ENCODE measurements at places on chromosomes 7 and 10.

DNA sequence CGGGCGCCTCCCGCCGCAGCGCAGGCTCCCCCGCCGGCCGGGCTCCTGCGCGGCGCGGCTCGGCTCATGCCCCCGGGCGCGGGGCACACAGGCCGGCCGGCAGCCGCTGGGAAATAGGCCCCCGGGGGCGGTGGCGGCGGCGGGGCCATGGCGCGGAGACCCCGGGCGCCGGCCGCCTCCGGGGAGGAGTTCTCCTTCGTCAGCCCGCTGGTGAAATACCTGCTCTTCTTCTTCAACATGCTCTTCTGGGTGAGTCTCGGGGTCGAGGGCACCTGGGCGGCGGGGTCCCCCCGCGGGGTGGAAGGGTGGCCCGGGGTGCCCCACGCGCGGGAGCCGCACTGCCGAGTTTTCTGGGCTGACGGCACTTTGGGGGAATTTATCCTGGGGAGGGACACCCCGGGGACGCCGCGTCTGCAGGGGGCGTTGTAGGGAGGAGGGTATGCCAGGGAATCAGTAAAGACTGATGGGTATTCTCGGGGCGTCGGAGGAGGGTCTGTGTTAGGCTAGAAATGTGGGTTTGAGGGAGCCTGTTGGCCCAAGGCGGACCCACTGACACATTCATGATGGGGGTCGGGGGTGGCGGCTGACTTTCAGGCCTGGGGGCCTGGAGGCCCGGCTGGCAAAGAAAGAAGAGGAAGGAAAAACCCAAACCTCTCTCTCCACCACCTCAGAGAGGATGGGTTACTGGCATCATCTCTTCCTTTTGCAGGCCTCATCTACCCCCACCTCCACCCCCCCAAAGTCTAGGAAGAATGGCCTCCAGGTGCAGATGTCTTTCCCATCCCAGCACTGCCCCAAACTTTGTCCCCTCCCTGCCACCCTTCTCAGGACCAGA is 544 bp downstream of the TSPAN33 start:
- no peak for DNase-seq

DNA sequence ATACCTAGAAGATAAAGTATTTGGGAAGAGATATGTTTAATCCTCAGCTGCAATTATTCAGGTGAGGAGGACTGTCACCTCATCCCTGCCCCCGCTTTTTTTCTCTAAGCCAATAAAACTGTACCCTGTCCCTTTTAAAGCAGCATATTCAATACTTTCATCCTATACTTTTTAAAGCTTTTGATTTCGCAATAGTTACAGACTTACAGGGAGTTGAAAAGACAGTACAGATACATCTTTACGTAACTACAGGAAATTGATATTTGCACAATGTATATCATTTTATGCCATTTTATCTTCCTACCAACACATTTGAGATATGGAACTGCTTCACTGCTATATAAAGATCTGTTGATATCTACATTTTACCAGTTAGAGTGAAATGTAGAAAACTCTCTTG is 47.6 kb downstream of the STK17A start:
- no peak for DNase-seq

DNA sequence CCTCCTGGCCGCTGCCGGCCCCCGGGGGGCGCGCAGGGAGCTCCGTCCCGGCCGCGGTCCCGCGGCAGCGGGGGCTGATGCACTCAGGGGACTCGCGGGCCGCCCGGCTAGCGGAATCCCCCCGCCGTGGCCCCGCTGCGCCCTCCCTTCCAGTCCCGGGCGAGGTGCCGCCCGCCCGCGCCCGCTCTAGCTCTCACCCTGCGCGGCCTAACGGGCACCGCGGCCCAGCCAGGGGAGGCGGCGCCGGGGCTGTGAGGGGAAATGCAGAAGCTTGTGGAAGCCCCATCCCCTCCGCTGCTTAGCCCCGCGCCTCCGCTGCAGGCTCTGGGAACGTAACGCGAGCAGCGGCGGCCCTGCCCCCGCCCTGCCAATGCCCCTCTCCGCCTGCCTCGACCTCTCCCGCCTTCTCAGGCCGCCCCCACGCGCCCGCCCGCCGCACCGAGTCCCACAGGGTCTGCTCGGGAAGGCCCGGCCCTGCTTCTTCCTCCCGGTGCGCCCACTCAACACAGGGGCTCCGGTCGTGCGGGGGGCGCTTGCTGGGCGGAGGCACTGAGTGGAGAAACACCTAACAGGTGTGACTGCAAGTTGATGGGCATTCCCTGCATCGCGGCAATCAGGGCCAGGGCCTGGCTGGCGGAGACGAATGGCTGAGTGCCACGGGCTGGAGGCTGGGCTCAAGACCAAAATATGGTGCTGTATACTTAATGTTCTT is 384 bp upstream of the TMEM229A start:
- DNase-seq, result peak; percentile 86

DNA sequence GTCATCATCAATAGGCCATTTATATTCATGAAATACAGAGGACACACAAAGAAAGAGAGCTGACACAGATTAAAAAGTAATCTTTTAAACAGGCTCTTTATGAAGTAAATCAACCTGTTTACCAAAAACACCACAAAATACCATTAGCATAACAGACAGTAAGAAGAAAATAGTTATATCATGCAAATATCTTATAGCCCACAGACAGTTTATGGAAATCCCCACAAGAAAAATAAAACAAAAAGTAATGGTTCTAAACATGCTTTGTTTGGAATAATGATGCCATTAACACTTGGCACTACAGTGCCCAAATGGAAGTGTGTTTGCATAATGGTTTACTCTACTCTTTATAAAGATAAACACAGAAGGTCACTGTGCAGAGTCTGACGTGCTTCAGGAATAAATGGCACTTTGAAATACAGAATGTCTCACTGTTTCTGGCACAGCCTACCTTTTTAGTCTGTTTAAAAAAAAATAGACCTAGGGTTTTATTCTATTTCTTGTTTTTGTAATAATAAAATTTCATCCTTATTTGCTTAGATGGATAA is 30.1 kb downstream of the SEMA3D start:
- no peak for DNase-seq

GRCh38 chr10:97782455-97783228 is 10.8 kb upstream of the SFRP5 start:
- DNase-seq, result no peak

GRCh38 chr10:121102706-121103105 is 251.5 kb downstream of the WDR11 start:
- no peak for DNase-seq

DNA sequence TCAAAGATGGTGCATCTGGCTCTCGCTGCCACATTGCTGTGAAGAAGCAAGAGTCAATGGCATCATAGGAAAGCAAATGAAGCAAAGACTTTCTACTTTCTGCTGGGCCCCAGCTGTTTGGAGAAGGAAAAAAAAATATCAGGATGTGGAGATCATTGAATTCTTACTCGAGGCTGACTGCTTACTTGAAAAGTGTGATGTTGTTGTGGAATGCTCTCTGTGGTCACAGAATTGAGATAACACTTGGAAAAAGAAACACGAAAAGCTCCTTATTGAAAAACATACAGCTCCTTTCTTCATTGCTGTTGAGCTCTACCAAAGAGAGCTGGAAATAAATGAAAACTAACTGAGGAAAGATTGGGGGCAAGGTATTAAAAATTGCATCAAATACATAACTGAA is 157.4 kb upstream of the TBX20 start:
- no peak for DNase-seq

DNA sequence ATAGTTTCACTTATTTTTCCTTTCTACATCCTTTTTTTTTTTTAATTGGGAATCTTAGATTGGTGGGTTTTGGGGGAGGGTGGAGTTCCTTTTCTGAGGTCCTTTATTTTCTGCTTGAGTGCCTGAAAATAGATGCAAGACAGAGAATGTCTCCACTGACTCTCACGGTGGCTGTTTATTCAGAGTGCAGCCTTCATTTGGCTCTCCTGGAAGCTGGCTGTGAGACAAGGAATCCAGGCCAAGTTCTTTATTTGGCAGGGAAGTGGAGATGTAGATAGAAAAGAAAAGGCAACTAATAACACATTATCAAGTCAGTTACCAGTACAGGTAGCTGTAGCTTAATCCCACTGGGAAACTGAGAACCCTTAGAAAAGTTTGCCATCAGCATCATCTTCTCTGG is 118.6 kb downstream of the CNTNAP2 start:
- peak; percentile 1 for DNase-seq

GRCh38 chr10:67045404-67045803 is 119.6 kb downstream of the LRRTM3 start:
- DNase-seq, result no peak

GRCh38 chr10:22343731-22344130 is 1.6 kb upstream of the SPAG6 start:
- DNase-seq, result no peak

GRCh38 chr7:1883834-1884582 is 213.9 kb downstream of the ELFN1 start:
- DNase-seq, result no peak

GRCh38 chr10:111347386-111348013 is 270.7 kb downstream of the ADRA2A start:
- DNase-seq, result no peak

DNA sequence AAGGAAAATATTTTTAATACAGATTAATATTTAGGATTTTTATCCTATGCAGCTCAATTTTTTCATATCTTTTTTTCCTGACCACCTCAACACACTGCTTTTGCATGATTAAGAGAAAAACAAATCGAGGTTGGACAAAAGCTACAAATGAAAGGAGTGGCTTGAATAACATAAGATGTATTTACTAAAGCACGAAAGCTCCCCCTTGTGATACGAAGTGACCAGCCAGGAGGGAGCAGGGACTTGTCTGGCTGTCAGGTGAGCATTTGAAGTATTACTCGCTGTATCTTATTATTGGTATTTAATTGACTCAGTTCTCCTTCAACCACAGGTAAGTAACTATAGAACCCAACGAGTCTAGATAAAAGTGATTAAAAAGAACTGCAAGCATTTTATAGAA is 265.2 kb upstream of the PHF14 start:
- no peak for DNase-seq

GRCh38 chr7:77910124-77910523 is 111.6 kb downstream of the PHTF2 start:
- no peak for DNase-seq

DNA sequence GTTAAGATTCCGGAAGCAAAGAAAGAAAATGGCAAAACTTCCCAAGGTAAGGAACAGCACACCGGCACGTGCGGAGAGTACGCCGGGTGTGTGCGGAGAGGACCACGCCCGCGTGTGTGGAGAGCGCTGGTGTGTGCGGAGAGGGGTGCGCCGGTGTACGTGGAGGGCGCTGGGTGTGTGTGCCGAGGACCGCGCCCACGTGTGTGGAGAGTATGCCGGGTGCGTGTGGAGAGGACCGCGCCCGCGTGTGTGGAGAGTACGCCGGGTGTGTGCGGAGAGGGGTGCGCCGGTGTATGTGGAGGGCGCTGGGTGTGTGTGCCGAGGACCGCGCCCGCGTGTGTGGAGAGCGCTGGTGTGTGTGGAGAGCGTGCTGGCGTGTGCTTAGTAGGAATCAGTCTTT is 48.6 kb upstream of the DPYSL4 start:
- DNase-seq, result no peak

- no peak for DNase-seq
These were observed 76.9 kb downstream of the INSIG1 start for GRCh38 chr7:155374276-155375252.

GRCh38 chr7:80916770-80917741 is 1.8 kb downstream of the SEMA3C start:
- no peak for DNase-seq

GRCh38 chr10:89664203-89664602 is 19.2 kb upstream of the PANK1 start:
- DNase-seq, result no peak

- no peak for DNase-seq
These were observed 157.9 kb upstream of the GRB10 start for GRCh38 chr7:50940621-50941020.

GRCh38 chr7:37354656-37355131 is 94.0 kb downstream of the ELMO1 start:
- no peak for DNase-seq

GRCh38 chr7:131002600-131002999 is 268.6 kb upstream of the KLF14 start:
- no peak for DNase-seq

GRCh38 chr7:158458096-158458495 is 129.5 kb downstream of the PTPRN2 start:
- DNase-seq, result no peak

DNA sequence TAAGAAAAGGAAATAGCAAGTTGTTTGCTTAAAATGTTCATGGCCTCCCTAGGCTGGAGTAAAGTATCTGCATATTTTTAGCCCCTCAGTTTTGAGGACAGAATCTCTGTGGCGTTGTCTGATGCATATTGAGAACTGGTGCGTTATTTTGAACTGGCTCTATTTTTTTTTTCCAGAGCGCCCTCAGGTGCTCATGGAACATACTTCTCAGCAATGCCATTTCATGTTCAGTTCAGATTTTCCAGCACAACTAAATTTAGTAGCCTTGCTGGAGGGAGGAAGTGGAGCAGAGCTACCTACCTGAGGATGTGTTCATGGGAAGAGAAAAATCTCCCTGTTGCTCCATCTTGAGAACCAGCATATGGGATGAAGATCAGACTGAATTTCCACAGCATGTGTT is 870.5 kb downstream of the LRMDA start:
- DNase-seq, result no peak

GRCh38 chr10:33178026-33178755 is 156.3 kb downstream of the NRP1 start:
- DNase-seq, result no peak

- DNase-seq, result no peak
These were observed 225.8 kb upstream of the PHYHIPL start for GRCh38 chr10:58950618-58951017.

- no peak for DNase-seq
These were observed 175.3 kb downstream of the MDFIC start for GRCh38 chr7:115097175-115097671.

- DNase-seq, result no peak
These were observed 19.8 kb upstream of the PLCE1 start for GRCh38 chr10:93973748-93974445.

DNA sequence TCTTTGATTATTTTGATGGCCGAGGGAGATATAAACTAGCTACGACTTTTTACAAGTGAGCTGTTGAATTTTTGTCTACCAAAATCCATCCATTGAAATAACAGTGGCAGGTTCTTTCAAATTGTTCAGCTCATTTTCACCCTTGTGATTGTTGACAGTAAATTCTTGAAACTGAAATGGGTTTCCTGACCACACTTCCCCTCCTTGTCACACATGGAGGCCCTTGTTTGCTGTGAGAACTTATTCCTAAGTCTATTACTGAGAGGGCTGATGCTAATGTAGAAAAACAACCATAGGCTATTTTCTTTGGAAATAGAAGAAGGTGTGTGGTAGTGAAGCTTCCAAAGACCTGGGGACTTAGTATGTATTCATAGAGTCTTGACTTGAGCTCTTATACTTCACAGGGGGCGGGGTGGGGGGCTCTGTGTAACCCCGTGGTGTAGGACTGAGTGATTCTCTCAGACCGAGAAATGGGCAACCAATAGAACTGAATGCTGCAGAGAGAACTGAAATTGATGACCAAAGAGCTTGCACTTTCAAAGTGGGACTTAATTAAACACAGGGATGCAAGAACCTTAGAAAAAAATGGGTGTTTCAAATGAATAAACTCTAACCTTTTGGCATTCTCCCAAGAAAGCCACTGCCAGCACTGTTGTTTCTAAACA is 718.9 kb downstream of the CCSER2 start:
- DNase-seq, result no peak

DNA sequence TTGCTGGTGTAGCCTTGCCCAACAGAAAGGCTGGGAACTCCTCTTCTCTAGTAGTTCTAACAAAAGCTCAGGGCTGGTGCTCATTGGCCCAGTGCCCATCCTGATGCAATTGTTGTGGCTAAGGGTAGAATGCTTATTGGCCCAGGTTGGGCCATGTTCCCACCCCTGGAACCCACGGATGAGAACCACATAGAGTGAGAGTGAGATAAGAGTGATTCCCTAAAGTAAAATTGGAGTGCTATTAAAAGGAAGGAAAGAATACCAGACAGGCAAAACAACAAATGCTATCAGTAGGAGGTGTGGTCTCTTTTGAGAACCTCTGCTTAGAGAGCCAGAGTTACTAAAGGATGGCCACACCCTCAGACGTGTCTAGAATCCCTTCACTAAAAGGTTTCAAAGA is 49.2 kb downstream of the LGI1 start:
- no peak for DNase-seq

All from nucleus accumbens (tissue), 56 donors.